ENCODE measurements at places on chromosomes 2 and 18. TPM values are rescaled to one million over a fixed set of nuclear protein-coding genes. Genes with fewer than 3 reads are reported as not detected.

DNA sequence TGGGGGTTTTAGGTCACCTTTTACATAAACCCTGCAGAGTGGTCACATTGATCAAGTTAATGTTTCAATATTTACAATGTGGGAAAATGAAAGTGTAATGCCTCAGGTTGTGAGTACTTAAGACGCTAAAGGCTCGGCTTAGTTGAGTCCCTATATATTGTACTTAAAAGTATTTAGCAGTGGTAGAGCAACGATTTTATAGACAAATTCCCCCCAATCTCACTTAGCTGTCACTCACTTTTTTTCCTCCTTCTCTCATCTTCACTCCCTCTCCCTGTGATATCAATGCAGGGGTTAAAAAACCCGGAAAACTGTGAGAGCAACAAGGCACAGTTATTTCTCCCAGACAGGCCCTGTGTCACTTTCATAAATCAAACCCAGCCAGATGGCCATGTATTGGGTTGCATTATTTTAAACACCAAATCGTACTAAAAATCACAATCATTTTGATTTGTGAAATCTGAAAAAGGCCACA lies 5.4 kb downstream of the POU3F3 start:
- no peak for DNase-seq

GRCh38 chr18:43534511-43534910 lies 257.2 kb upstream of the SYT4 start:
- no peak for DNase-seq

- DNase-seq, result no peak
Measured at GRCh38 chr2:208186465-208186864, 3.4 kb downstream of the C2orf80 start.

- no peak for DNase-seq
Measured at GRCh38 chr2:212520340-212520739, 18.3 kb downstream of the ERBB4 start.

DNA sequence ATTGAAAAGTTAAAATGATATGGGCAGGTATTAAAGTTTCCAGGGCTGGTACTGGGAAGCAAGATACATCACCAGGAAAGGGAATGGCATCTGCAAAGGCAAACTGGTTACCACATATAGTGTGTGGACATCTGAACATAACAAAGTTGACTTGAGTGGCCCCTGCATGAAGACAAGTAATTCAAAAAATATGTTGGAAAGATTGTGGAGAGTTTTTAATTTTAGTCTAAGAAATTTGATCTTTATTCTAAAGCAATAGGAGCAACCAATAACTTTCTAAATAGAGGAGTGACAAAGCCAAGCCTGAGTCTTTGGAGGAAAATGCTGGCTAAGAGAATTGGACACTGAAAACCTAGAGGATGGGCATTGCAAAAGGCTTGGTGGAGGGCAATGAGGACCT lies 278.2 kb downstream of the ALK start:
- DNase-seq, result no peak

GRCh38 chr2:181363164-181363563 lies 94.0 kb upstream of the ITGA4 start:
- DNase-seq, result no peak

DNA sequence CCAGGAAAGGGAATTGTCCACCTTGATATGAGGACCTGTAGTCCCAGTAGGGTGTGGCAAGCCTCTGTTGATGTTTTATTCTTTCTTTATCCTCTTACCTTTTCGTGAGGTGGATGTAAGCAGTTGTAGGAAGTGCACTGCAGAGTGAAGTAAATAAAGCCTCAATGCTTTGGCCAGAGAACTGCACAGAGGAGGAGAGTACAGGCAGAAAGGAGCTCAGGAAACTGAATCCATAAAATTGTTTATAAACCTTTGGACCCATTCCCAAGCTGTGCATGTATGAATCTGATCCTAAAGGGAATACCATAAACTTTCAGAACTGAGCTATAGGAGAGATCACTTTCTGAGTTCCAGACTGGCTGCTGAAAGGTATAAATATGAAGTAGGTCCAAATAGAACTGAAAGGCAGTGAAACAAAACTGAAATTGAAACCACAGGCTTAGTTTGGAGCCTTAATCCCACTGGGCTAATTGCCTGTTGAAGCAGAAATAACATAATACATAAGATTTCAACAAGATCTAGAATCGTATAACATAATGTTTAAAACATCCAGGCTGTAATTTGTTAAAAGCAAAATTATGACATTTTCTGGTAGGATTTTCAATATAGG lies 17.9 kb upstream of the SLC9A4 start:
- no peak for DNase-seq

GRCh38 chr2:176134035-176134434 lies 4.5 kb downstream of the HOXD8 start:
- no peak for DNase-seq

The FBXO11 gene
- total RNA-seq, result 59.3 TPM

The GRP gene
- not detected for total RNA-seq

The MDH1B gene
- 0.19 TPM for total RNA-seq

The CCBE1 gene
- 2.3 TPM for total RNA-seq

The CCL20 gene
- total RNA-seq, result 2.1 TPM

The MC4R gene
- not detected for total RNA-seq
